ENCODE measurements at places on chromosomes 4 and X. TPM values are rescaled to one million over a fixed set of nuclear protein-coding genes. Genes with fewer than 3 reads are reported as not detected.

DNA sequence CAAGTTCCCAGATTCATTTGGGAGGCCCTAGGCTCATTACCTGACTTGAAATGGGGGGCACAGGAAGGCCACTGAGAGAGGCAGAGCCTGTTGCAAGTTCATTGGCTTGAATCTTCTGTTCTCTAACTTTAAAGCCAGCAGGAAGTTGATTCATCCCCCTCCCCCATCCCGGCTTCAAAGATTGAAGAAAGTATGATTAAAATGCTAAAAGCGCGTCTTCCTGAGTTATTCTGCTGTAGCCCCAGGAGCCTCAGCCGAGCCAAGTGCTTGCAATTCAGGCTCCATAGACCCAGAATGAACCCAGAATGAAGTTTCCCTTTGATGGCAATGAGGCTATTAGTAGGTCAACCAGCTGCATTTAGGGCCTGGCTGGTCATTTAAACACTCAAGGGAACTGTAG, 14.7 kb downstream of the CHST7 start:
- no peak for DNase-seq

GRCh38 chrX:143429131-143429530, 88.1 kb downstream of the SPANXN3 start:
- no peak for DNase-seq

DNA sequence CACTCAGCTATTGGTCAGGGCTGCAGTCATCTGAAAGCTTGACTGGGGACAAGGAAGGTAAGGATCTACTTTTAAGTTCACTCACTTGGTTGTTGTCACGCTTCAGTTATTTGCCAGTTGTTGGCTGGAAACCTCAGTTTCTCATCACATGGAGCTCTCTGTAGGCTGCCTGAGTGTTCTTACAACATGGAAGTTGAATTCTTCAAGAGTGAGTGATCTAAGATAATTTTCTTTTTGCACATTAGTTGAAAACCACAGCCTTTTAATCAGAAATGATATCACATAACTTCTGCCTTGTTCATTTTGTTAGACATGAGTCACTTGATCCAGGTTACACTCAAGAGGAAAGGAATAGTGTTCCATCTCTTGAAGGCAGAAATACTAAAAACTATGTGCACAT, 552.7 kb downstream of the RAPGEF2 start:
- DNase-seq, result no peak

- DNase-seq, result no peak
Observed at GRCh38 chr4:83207497-83208101, 77.0 kb downstream of the COQ2 start.

DNA sequence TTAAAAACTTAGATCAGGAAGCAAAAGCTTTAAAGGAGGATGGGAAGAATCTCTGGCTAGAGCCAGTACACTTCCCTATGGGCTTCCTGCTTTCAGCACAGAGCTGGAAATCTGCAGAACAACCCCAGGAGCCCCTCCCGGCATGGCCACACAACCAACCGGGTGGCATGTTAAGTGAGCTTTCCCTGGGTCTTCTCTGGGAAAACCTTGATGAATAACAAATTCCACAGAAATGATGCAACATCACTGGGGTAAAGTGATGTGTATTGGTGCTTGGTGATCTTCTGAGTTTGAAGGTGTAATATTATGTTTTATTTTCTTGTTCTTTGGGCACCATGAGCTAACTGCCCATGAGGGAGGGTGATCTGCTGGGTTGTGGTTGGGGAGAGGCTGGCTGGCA, 22.1 kb downstream of the NHS start:
- DNase-seq, result no peak

- no peak for DNase-seq
Observed at GRCh38 chr4:16092682-16093319, 9.0 kb upstream of the PROM1 start.

- DNase-seq, result no peak
Observed at GRCh38 chr4:173370130-173370476, 651 bp upstream of the SAP30 start.

DNA sequence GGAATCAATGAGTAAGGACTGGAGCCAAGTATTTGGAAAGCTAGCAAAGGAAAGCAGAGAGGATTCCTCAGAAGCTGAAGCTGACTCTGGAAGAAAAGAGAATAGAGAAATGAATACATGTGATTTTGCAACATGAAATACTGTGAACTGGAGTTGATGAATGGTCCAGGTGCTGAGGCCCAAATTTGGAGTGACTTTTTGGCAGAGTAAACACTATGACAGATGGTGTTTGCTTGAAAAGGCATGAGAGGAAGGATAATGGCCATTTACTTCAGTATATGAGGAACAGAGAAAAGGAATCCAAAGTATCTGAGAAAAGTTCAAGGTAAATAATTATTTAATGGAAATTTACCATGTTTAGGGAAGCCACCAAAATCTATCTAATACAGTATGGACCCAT, 236.7 kb downstream of the SLITRK2 start:
- DNase-seq, result no peak

DNA sequence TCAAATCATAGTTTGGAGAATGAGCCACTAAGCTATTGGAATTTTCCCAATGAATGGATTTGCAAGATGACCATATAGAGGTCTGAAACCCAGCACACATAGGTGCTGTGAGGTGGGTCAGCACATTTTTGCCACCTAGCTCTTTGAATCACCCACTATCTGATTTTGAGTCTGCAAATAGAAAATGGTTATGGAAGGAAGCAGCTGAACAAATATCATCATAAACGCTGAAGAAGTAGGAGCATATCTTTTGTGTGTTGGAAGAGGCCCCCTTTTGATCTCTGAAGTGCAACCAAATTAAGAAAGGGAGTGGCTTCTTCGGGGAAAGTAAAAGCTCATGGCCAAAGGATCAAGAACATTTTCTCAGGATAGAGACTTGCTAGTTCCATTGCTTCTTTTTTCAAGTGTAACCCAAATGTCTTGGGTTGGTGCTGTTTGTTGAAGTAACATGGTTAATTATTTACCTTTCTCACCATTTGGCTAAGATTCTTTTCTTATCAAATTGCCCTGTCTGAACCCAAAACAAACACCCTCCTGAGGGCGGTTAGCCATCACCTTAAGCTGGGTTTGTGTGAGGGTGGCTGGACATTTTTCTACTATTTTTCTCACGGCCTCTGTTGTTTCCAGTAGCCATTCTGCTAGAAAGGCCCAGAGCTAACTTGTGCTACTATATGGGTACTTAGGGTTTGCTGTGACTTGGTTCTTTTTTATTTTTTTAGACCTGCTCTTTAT, 18.4 kb upstream of the SORBS2 start:
- no peak for DNase-seq

DNA sequence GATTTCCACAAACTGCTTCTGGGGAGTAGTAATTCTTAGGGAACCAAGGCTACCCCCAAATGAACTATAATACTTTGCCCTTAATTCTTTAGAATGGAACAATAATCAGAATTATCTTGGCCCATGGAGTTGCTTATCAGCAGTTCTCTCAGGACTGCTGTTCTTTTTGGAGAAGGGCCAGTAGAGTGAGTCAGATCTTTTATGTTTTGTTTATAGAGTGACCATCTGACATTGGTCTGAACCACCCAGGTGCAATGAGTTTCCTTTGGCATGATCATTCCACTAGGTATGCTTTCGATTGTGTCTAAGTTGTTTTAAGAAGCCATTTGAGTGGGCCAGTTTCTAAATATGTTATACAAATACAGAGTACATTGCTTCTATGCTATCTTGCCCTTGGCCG, 31.8 kb downstream of the PRRG1 start:
- DNase-seq, result no peak

DNA sequence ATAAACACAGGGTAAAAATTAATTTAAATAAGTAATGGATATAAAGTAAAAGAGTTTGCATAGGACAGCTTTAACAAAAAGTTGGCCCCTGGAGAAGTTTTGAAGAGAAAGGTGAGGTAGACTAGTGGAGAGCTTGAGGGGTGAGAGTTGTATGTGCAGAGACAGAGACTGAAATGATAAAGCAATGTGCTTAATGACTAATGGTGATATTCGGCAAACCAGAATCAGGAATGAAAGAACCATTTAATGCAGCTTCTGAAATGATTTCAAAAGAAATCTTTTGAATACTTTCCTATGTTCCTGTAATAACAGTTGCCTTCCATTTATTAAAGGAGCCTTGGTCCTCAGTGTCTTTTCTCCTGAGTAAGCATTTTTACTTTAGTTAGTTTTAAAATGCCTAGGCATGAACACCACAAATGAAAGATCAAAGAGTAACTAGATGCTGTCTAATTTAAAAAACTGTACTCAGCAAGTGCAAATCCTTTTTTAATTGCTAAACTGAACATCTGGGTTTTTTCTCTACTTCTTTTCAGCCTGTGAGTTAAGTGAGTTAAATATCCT, 28.5 kb downstream of the CAMK2D start:
- DNase-seq, result no peak

DNA sequence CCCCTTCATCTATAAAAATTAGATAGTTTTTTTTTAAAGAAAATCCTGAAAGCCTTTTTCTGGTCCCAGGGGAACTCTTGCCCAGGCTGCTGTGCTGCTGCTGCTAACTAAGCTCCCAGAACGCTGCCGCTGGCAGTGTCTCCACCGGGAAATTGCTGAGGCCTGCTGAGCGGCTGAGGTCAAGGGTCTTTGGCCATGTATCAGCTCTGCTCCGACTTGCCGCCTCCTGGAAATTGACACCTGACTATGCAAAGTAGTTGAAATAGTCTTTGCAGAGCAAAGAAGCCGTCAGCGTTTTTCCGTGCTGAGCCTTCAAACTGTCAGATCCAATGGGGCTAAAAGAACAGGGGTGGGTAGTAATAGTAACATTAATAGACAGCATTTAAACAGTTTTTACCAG, 839 bp downstream of the QDPR start:
- no peak for DNase-seq

DNA sequence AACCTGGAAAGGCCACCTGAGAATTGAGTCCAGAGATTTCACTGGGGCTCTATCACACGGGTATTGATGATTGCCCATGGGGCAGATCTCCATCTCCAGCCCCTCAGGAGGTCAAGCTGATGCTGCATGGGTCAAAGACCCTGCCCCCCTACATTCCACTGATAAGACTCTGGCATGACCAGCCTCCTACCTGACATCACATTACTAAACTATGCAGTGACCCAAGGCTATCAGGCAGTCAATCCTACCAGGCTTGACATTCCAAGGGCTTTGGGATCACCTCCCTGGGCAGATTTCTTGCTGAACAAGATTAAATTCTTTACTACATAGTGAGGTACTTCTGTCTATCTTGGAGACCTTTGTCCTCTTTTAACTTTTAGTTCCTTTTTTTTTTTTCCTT, 192.7 kb upstream of the STS start:
- DNase-seq, result no peak

DNA sequence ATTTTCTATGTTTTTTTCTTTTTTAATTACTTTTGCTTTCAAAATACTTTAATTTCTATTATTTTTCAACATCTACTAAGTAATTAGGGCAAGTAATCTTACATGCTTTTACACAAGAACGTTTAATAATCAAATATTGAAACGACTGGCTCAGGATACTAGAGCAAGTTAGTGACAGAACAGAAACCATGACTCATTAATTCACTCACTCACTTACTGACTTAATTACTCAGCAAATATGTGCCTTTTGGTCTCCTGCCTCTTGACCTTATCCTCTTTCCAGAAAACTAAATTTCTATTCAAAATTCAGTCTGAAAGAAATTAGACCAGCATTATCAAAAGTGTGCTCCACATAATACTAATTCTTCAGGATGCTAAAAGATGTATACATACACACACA, 314.9 kb upstream of the TEX13C start:
- DNase-seq, result no peak

GRCh38 chr4:112931001-112931400, 118.5 kb upstream of the ANK2 start:
- no peak for DNase-seq

DNA sequence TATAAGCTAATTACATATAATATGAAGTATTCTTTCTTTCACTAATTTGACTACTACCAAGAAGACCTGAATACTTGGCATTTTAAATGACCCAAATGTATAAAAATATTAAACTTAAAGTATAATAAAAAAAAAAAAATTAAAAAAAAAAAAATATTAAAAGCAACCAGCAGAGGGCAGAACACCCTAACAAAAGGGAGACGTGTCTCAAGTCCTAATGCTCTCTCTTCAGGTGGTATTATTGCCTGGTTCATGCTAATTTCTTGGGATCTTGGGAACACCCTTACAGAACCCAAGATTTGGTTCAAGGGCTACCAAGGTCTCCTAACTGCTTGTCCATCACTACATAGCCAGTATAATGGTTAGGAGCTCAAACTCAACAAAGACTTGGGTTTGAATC, 754.8 kb downstream of the RAB28 start:
- no peak for DNase-seq

- DNase-seq, result no peak
Observed at GRCh38 chr4:140680686-140681085, 75.5 kb downstream of the TBC1D9 start.

DNA sequence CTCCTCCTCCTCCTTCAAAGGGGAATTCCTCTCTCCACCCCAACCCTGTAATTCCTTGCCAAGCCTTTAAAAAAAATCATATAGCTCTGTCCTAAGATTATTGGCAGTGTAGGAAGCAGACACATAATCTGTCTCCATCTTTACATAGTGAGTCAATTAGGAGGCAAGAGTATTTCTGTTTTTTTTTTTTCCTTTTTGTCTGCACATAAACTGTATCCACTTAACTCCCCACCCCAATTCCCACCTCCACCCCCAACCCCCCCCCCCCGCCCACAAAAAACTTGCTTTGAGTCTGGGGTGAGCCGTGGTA, 182.5 kb downstream of the RASL11B start:
- DNase-seq, result no peak

- no peak for DNase-seq
Observed at GRCh38 chr4:213971-214370, 89.7 kb downstream of the ZNF718 start.

- DNase-seq, result no peak
Observed at GRCh38 chr4:19728773-19729172, 522.9 kb upstream of the SLIT2 start.

- no peak for DNase-seq
Observed at GRCh38 chr4:81688085-81688484, 216.4 kb upstream of the RASGEF1B start.

GRCh38 chr4:153137677-153138630, 66.3 kb upstream of the TRIM2 start:
- DNase-seq, result no peak

GRCh38 chr4:138901177-138901576, 114.4 kb upstream of the NOCT start:
- DNase-seq, result no peak

The TIMM8A gene
- 4.9 TPM for total RNA-seq

The DHRSX gene
- 23.2 TPM for total RNA-seq

The P2RY8 gene
- under 0.01 TPM for total RNA-seq

The SLC6A8 gene
- total RNA-seq, result 12.2 TPM

The GASK1B gene
- 6.1 TPM for total RNA-seq

The TRIM75 gene
- not detected for total RNA-seq

The GPRASP1 gene
- total RNA-seq, result 31.0 TPM

The CCDC158 gene
- 6.1 TPM for total RNA-seq

The ARHGEF38 gene
- under 0.01 TPM for total RNA-seq

The NRK gene
- total RNA-seq, result under 0.01 TPM

The TRO gene
- total RNA-seq, result 78.3 TPM
